T-helper 17 cell (primary cell): ENCODE measurements at places on chromosomes 6 and 20. TPM values are rescaled to one million over a fixed set of nuclear protein-coding genes. Genes with fewer than 3 reads are reported as not detected.

OOEP gene
- total RNA-seq: 0.40 TPM

- H3K36me3 ChIP-seq: peaks cover 2% of the 10 kb centered on the region
- no peak overlapping the region for H3K27ac ChIP-seq
- H3K4me3 ChIP-seq: no peak overlapping the region
Observed at GRCh38 chr6:143098054-143098671, 37.5 kb downstream of the AIG1 start.

DNA sequence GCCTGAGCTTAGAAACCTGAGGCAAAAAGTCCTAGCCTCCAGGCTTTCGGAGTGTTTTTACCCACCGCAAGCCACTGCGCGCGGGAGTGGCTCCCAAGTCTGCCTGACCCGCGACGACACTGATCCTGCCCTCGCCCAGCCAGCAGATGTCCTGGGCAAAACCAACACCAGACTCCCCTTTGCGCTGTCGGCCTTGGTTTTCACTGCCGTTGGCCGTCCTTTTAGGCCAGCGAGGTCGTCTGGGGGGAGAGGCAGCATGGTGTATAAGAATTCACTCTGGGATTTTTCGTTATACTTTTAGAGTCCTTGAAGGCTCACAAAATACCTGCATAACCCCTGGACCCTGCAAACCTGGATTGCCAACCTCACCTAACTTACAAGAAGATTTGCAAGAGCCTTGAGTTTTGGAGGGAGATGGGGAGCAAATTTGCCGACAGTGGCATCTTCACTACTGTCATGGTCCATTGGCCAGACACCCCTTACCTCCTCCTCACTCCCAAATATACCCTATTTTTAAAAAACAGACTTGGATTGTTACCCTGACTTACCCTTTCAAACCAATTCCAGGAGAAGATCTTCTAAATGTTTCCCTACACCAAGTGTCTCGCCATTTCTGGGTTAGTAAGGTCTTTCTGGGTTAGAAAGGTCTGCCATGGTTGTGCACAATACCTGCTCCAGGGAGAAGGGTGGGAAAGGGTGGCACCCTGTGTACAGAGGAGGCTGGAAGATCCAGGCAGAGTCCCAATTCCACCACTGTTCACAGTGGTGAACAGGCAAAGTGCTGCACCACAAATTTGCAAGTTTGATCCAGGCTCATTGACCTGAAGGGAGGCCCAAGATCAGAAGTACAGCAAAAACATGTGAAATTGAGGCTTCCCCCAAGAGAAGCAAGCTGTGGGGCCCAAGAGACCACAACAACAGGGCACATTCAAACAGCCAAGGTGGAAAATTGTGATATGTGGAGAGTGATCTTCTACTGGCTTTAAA, 4.4 kb downstream of the FOXA2 start:
- no peak for DNase-seq
- H3K36me3 ChIP-seq: peaks cover 8% of the 10 kb centered on the region
- H3K4me1 ChIP-seq: peaks cover 2% of the 10 kb centered on the region
- no peak overlapping the region for H3K27ac ChIP-seq

DNA sequence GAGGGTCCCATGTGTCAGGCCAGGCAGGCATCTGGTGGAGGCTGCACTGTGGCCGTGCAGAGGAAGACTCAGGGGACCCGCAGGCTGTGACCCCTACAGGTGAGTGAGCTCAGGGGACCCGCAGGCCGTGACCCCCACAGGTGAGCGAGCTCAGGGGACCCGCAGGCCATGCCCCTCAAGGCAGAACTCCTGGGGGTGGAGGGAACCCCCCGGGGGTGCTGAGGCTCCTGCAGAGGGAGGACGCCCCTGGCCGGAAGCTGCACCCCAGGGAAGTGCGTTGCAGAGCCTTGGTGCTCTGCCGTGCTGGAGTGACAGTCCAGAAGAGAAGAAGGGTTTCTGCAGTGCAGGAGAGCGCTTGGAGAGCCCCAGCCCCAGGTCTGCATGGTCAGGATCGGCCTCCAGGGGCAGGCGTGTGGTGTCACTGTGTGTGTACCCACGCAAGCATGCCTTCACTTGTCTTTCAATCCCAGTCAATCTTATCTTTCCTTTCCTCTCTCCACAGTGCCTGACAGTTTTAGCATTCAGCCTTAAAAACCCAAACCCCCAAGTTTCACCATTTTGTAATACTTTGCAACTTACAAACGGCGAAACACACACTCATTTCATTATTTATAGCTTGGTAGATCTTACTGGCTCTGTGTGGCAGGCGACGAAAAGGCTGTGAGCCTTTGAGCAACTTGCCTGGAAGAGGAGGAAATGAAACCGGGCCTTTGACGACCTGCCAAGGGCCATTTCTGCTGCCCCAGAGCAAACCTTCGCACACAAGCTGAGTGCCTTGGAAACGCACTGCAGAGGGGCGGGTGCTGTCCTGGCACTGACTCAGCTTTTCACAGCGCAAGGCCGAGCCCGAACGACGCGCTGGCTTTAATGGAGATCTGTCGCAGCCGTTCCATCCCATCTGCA, 101.4 kb upstream of the AGPAT4 start:
- no peak for DNase-seq
- H3K4me1 ChIP-seq: peaks cover 6% of the 10 kb centered on the region
- no peak overlapping the region for H3K27ac ChIP-seq
- H3K4me3 ChIP-seq: no peak overlapping the region
- H3K27me3 ChIP-seq: peaks cover 10% of the 10 kb centered on the region

GRCh38 chr20:46563170-46563859, 12.9 kb upstream of the OCSTAMP start:
- peaks cover 4% of the 10 kb centered on the region for H3K4me1 ChIP-seq
- H3K27me3 ChIP-seq: peaks cover 7% of the 10 kb centered on the region
- no peak for DNase-seq
- H3K27ac ChIP-seq: no peak overlapping the region
- no peak overlapping the region for H3K4me3 ChIP-seq

DNA sequence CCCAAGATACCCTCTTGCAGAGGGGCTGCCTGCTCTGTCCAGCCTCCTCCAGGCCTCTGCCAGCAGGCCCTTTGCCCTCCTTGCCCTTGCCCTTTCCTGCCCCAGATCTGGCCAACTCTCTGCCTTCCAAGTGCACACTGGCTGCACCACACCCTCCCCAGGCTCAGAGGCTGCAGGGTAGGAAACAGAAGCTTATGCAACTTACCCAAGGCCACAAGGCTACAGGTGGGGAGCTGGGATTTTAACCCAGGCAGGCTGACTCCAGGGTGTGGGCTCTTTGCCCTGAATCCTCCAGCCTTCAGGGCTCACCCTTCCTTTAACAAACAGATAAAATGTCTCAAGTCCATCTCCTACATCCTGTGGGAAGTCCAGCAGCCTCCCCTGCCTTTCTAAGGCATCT, 14.5 kb upstream of the TRAF3IP2 start:
- H3K27ac ChIP-seq: no peak overlapping the region
- no peak overlapping the region for H3K4me3 ChIP-seq
- DNase-seq: no peak
- peaks cover 2% of the 10 kb centered on the region for H3K36me3 ChIP-seq
- H3K27me3 ChIP-seq: peaks cover 30% of the 10 kb centered on the region
